CD14-positive monocyte (primary cell): ENCODE measurements at places on chromosomes 4 and X. TPM values are rescaled to one million over a fixed set of nuclear protein-coding genes. Genes with fewer than 3 reads are reported as not detected.
A peak's percentile ranks its signal among the peaks of the same experiment; 100 is the strongest.

The CT83 gene
- not detected in 2 replicates for polyA plus RNA-seq

The LEF1 gene
- 0.29 TPM in 2 replicates for polyA plus RNA-seq

The ANOS1 gene
- 0.07 and 0.13 TPM in 2 replicates for polyA plus RNA-seq

The VCX3B gene
- not detected for polyA plus RNA-seq

The PDGFRA gene
- not detected for polyA plus RNA-seq

The PNMA5 gene
- not detected for polyA plus RNA-seq

The SEPTIN11 gene
- 8.8 TPM for polyA plus RNA-seq

The SLC10A4 gene
- polyA plus RNA-seq = 0.08 TPM in 1 of 2 replicates, not detected in the other

The SCD5 gene
- polyA plus RNA-seq = 0.61 TPM

The XKRX gene
- polyA plus RNA-seq = not detected in 2 replicates

The FAM53A gene
- polyA plus RNA-seq = 0.40 TPM

The TLR1 gene
- 62.2 TPM for polyA plus RNA-seq

DNA sequence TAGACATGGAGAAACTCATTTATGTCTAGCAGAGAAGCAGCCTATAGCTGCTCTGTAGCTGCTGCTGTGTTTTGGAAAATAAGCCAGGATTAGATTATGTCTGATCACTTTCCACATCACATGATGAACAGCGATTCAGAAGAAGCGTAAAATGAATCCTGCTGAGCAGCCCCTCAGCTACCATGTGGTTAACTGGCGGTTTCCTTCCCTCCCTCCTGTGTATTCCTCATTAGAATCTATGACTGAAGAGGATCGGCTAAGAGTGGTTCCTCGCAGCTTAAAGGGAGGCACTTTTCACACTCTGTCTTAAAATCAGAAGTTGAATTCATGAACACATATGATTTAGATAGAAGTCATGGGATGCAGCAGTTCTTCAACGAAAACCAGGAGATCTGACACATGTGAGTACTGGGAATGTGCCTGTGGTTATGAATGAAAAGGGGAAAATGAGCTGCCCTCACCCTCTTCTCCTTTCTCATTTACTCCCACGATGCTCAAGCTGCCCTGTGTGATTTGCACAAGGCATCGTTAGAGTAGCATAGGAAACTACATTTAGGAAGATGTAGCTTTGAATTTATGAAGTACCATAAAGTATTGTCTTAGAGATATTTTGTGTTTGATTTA, at the start of gene PPEF1:
Gene PPEF1 (plus strand): TSS at position 220 of the 624 bp plus-strand sequence. CDS start 136 bp downstream, at position 356.
- no peak for DNase-seq

GRCh38 chr4:150816491-150816890, 198.6 kb downstream of the LRBA start:
- DNase-seq = no peak

GRCh38 chr4:170716868-170717267, 627.1 kb upstream of the AADAT start:
- no peak for DNase-seq

DNA sequence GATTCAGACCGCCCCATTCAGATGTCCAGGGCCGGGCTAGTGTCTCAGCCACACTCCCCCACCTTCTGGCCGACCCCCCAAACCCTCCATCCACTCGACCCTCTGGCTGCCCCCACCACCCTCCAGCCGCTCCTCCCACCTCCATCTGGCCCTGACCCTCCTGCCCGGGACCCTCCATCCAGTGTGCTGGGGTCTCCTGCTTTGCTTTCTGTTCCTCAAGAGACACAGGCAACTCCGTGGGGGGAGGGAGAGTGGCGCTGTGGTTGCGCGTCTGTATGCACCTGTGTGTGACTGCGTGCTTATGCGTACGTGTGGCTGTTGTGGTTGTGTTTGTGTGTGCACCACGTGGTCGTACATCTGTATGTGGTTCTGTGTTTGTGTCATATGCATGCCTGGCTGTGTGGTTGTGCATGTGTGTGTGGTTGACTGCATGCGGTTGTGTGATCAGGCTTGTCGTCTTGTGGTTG, 33.3 kb downstream of the CPLX1 start:
- DNase-seq = no peak

DNA sequence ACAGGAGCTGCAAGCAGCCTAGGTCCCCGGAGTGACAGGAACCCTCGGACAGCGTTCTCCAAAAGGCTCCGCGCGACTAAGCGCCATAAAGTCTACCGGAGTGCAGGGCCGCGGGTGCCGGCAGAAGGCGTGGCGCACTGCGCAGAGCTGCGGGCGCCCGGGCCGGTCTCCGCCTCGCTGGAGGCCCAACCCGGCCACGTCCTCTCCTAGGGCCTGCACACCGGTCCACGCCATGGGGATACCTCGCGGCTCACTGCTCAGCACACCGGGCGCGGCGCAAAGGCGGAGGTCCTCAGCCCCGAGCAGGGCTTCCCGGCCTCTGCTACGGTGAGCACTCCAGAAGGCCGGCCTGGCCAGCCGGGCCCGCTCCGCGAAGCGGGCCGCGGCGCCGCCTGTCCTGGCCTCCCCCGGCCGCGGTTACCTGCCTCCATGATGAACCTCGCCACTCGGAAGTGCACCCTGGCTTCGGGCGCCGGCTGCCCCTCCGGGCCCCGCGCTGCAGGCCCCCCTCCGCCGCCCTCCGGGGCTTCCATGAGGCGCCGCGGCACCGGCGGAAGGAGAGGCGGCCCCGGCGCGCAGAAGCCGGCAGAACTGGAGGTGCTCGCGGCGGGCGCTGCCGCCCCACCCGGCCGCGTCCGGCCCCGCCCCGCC, at the start of gene CCNQ:
Gene CCNQ (minus strand): TSS at position 599 of the 651 bp plus-strand sequence. CDS start 66 bp downstream, at position 533.
- peak; percentile 12 for DNase-seq

DNA sequence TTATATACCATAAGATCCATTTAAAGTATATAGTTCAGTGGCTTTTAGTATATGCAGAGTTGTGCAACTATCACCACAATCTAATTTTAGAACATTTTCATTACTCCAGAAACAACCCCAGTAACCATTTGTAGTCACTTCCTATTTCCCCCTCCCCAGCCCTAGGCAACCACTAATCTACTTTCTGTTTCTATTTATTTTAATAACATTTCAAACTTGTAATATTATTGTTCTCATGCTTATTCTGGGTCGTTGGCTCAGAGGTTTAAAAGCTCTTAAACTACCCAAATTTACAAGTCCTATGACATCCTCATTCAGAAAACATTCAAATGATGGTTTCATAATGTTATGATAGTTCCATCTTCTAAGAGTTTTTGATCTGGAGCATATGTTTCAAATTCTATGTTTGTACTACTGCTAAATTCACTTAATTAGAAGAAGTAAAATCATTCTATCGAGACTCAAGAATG, 18.4 kb downstream of the XIAP start:
- peak; percentile 65 for DNase-seq

DNA sequence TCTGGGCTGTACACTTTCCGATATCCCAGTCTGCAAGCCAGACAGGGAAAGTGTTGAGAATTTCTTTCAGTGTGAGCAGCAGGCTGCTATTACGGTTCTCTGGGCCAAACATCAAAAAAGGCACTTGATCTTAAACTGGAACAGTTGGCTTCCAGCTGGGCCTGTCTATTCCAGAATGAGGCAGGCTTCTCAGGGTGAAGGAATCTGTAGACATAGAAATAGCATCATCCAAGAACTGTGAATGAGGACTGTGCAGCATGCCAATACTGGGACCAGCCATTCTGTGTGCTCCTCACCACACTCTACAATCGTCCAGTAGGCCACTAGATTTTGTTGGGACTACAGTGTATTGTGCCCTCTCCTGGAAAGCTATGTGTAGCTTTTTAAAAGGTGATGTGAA, 31.1 kb downstream of the ART3 start:
- no peak for DNase-seq

DNA sequence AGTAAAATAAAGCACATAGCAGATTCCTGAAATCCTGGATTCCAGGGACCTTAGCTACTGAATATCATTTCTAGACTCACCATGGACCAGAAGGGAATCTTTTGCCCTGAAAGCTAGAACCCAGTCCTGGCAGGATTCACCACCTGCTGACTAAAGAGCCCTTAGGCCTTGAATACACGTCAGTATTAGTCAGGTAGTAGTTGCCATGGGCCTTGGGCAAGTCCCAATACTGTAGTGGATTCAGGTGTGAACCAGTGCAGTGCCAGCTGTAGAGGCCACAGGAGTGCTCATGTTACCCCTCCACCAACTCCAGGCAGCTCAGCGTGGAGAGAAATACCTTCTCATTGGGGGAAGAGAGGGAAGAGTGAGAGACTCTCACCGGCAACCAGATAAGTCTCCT, 64.1 kb upstream of the UBQLN2 start:
- DNase-seq = no peak

DNA sequence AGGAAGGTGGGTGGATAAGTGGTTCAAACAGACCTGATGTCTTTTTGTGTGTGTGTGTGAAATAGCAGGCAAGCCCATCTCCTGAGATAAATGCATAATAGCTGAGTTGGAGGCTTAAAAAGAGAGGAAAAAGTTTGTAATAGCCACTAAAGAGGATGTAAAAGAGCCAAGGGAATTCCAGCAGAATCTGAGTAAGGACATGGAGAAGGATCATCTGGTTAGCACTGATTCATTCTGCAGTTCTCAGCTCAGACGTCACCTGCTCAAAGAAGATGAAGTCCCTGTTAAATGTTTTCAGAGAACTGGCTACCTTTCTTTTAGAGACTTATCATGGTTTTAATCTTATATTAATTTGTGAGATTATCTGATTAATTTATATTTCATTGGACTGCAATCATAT, 21.0 kb upstream of the IL13RA2 start:
- DNase-seq = no peak

GRCh38 chr4:174378951-174379350, 95.2 kb downstream of the CEP44 start:
- DNase-seq = no peak

DNA sequence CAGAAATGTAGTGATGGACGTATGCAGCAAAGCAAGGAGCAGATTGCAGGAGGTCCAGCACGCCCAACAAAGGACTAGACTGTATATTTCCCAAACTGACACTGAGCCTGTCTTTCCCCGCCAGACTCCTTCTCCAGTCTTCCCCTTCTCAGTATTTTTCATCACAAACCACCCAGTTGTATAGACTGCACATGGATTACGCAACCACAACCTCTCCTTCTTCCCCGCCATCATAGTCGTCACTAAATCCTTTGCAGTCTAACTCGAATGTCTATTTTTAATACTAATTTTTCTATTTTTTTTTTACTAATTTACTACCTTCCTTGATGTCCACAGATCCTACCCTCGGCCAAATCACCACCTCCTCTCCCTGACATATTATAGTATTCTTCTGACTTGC, 105.4 kb downstream of the MTNR1A start:
- DNase-seq = no peak

DNA sequence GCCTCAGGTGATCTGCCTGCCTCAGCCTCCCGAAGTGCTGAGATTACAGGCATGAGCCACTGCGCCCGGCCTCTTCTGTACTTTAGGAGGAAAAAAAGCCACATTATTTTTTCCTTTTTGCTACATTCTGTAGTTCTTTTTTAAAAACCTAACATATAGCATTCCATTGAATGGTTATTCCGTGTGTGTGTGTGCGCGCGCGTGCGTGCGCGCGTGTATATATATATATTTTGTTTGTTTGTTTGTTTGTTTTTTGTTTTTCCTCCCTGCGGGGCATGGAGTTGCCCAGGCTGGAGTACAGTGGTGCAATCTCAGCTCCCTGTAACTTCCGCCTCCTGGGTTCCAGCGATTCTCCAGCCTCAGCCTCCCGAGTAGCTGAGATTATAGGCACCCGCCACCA, 59.5 kb downstream of the ARHGAP10 start:
- no peak for DNase-seq

DNA sequence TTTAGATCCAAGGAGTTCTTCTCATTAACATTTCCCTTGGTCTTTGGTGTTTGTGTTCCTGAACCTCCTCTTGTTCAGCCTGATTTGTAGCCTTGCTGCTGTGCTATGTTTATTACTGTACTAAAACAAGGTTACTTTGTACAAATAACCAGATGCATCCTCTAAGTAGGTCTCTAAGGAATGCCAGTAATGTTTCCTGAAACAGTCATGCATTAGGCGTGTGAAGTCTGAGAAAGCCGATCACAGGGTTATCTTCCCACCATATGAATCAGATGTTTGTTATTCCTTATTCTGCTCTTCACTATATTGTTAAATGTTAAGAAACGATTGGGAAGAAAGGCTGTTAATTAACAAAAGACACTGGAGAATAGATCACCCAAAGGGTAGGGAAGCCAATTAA, 66.9 kb downstream of the GALNTL6 start:
- no peak for DNase-seq

- DNase-seq = no peak
These were observed 739.0 kb downstream of the GRID2 start for GRCh38 chr4:93042746-93043145.

DNA sequence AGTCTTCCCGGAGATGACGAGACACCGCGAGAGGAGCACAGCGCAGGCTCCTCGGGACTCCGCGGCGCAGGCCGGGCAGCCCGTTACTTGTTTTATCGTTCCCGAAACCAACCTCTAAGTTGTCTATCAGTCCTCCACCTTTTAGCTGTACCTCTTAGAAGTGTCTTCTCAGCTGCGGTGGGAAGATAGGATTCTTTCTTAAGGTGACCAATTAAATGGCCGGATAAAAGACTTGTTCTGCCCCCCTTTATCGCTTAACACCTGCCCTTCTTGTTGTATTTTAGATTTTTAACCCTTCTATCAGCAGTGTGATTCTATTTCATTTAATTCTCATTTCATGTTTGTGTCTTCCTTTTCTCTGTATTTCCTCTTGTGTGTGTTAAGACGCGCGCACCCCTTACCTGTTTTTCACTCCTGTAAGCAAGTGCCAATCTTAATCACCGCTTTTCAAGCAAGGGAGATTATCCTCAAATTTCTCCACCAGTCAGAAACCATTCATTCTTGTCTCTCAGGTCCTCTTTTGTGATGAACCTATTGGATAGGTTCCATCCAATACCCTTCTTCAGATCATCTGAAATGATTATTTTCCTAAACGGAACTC, at the start of gene SLC9B2:
Gene SLC9B2 (minus strand): TSS at position 15 of the 601 bp plus-strand sequence. CDS start 9,211 bp downstream, outside the sequence.
- DNase-seq = no peak

- no peak for DNase-seq
These were observed 57.3 kb upstream of the ENPEP start for GRCh38 chr4:110418641-110419040.

DNA sequence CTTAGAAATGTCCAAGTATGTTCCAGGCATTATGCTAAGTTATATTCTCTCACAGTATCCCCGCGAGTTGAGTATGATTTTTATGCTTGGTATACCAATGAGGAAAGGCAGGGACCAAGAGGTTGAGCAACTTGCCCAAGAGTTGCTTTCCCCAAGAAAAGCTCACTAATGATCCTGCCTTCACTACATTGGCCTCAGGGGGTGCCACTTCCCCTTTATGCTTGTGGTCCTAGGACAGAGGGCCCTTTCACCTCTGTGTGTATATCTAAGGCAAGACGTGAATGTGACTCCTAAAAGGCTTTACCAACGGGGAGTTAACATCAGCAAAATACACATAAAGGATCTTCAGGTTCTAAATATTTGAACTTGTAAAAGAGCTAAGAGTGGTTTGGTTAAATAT, 164.4 kb upstream of the CPEB2 start:
- peak; percentile 29 for DNase-seq

DNA sequence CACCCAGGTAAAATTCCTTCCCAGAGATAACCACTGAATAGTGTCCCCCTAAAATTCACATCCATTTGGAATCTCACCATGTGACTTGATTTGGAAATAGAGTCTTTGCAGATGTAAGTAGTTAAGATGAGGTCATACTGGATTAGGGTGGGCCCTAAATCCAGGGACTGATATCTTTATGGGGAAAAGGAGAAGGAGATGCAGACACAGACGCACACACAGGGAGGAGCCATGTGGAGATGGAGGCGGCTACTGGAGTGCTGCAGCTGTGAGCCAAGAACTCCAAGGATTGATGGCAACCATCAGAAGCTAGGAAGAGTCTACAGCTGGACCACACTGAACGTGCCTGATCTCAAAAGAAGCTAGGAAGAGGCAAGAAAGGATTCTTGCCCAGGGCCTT, 96.6 kb upstream of the SRD5A3 start:
- DNase-seq = no peak

GRCh38 chrX:43589735-43590134, 66.4 kb upstream of the MAOA start:
- no peak for DNase-seq

- DNase-seq = no peak
These were observed 334.9 kb downstream of the HNRNPD start for GRCh38 chr4:82038936-82039335.
